ENCODE measurements at places on chromosomes 13 and 19.

DNA sequence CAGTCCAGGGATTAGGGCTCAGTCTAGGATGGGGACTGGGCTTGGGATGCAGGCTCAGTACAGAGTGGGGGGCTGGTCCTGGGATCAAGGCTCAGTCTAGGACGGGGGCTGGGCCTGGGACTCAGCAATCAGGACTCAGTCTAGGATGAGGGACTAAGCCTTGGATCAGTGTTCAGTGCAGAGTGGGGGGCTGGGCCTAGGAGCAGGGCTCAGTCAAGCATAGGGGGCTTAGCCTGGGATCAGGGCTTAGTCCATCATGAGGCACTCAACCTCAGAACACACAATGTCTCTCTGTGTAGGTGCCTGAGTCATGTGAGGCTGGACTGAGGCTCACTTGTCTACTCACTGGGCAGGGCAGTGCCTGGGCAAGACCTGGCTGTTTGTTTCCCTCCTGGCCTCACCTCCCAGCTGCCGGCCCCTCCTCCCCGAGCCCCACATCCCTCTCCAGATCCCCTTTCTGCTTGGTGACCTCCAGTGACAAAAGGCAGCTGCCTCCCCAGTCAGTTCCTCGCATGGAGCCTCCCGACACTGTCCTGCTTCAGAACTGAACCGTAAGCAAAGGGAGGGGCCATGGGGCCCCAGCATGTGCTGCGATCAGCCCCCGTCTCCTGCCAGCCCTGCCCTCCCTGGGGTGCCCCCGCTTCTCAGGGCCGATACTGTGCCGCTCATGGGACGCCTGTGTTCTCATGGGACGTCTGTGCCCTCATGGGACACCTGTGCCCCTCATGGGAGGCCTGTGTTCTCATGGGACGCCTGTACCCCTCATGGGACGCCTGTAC is 6.5 kb upstream of the S1PR4 start:
- no peak for DNase-seq

DNA sequence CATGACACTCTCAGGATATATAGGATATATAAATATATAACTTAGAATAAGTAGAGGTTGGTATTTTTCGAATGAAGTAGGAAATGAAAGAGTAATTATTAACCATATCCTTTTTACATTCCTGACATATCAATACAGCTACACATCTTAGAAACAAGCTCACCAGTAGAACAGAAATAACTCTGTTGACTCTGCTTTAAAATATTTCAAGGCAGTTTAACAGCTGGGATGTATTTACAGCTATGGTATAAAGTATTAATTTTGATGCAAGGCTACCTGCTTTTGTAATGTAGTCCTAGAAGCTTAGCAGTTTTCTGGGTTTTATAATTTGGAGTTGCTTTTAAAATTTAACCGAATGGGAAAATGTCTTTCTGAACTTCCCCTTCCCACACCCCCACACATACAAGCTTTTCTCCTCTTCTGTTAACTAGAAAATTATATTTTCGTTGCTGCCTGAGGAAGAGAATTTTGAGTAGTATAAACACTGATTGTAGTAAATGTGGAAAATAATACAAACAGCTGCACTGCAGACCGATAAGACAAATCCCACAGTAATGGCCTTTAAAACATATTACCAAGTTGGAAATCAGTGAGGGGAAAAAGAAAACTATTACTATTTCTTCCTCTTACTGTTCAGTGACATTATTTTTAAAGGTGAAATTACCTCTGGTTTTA is 147.7 kb downstream of the GGACT start:
- no peak for DNase-seq

DNA sequence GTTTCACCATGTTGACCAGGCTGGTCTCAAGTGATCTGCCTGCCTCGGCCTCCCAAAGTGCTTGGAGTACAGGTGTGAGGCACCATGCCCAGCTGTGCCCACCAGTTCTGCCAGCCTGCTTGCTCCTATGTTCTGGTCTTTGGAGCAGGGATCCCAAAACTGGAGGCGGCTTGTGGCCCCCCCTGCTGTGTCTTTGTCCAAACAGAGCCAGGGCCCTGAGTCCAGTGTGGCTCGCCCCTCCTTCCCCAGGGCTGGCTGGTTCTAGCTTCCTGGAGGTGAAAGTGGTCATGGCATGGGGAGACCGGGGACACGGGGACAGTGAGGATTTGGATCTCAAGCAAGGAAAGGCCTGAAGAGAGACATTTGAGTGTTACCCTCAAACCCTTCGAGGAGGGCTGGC is 11.5 kb upstream of the TINCR start:
- DNase-seq = no peak

- peak; percentile 75 for DNase-seq
Observed at GRCh38 chr19:18644196-18645034, 7.6 kb downstream of the KLHL26 start.

DNA sequence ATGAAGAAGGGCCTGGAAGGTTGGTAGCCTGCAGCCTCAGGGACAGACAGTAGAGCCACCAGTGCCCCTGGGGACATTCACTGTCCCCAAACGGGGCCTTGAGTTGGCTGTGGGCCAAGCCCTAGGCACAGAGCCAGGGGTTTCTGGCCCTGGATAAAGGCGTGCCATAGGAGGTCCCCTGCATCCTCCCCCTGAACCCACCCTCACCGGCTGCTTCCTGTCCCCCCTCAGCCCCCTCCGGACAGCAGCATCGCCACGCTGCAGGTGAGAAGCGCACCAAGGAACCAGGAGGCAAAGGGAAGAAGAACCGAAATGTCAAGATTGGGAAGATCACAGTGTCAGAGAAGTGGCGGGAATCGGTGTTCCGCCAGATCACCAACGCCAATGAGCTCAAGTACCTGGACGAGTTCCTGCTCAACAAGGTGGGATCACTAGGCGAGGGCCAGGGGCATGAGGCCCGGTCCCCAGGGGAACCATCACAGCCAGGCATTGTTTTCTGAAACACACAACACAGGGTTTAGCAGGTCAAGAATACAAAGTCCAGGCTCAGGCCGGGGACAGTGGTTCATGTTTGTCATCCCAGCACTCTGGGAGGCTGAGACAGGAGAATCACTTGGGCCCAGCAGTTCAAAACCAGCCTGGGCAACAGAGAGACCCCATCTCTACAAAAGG is 14.6 kb upstream of the USE1 start:
- no peak for DNase-seq
